ENCODE measurements at places on chromosomes 2 and 18.

GRCh38 chr2:85257359-85257969, 70.3 kb downstream of the TGOLN2 start:
- no peaks in the 10 kb centered on the region for H3K27me3 ChIP-seq
- peaks cover 75% of the 10 kb centered on the region for H3K4me1 ChIP-seq
- H3K36me3 ChIP-seq, result peaks cover 12% of the 10 kb centered on the region
- H3K4me3 ChIP-seq, result peak overlapping the region; percentile 79

DNA sequence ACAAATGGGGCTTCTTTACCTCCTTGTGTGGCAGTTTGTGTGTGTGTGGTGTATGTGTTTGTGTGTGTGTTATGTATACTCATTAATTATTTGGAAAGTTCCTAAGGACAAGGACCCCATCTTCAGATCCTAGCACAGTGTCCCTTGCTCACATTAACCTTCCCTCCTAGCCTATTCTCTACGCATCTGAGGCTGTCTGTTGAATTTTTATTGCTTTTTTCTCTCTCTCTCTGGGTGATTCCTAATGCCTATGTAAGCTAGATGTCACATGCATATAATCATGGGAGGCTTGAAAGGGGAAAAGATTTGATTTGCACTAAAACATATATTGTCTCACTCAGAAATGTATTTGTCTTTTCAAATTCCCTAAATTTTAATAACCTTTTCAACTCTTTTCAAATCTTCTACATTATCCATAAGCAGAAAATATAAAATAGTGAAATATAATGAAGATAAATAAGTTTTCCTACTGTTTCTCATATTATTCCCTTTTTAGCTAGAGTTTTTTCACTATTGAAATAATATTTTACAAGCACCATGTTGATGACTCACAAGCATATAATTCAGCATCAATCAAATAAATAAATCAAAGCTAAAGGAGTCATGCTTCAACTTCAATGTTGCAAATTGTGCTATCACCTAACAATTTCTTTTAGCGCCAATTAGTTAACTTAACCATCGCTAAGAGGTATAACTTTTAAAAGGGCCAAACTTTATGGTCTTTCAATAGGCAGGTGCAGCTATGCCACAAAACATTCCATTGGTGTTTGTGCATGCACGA, 199.0 kb upstream of the ERBB4 start:
- H3K27ac ChIP-seq, result no peak overlapping the region
- no peaks in the 10 kb centered on the region for H3K36me3 ChIP-seq
- H3K4me1 ChIP-seq, result no peaks in the 10 kb centered on the region
- no peak for DNase-seq
- H3K4me3 ChIP-seq, result no peak overlapping the region

DNA sequence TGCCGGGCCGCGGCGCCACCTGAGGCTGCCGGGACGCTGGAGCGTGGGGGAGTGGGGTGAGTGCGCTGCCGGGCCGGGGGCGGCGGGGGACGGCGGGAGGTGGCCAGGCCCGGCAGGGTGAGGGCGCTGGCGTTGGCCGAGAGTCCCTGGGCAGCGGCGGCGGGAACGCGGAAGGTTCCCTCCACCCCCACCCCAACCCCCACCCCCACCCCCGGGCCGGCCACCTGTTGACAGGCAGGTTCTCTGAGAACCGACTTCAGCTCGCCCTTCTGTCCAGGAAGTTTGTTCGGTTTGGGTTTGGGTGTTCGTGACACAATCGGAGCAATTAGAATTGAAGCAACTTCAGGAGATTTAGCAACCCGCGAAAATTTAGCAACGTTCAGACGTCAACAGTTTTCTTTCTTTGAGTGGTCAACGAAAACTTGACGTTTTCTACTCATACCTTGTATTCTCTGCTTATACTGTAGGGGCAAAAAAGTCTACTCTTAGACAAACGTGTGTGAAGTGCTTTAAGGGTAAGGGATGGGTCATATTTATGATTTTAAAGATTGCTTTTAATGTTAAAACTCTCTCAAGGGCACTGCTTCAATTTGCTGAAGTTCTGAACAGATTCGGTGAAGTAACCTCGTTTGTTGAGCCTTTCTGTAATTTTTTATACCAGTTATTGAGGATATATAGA, 9.3 kb downstream of the OTX1 start:
- peaks cover 23% of the 10 kb centered on the region for H3K36me3 ChIP-seq
- peak overlapping the region; percentile 85 for H3K27ac ChIP-seq
- H3K27me3 ChIP-seq, result peaks cover 92% of the 10 kb centered on the region
- H3K4me3 ChIP-seq, result peak overlapping the region; percentile 84

DNA sequence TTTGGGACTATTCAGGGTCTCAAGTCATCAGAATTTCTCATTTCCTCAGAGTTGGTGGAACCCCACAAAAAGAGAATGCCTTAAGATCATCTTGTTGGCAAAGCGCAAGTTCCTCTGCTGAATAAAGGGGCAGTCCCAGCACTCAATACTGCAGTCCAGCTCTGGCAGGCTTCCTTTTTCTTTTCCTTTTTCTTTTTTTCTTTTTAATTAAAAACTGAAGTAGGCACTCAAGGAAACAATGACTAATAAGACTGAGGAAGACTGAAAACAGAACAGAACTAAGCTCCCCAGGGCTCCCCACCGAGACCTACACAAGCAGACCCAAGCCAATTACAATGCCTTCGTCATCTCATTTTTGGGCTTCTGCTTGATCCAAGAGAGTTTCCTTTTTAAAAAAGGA, 82.0 kb downstream of the STK39 start:
- peaks cover 11% of the 10 kb centered on the region for H3K4me1 ChIP-seq
- DNase-seq, result no peak
- H3K27me3 ChIP-seq, result no peaks in the 10 kb centered on the region

GRCh38 chr18:11320986-11321385, 171.6 kb upstream of the PIEZO2 start:
- no peaks in the 10 kb centered on the region for H3K27me3 ChIP-seq
- no peak overlapping the region for H3K4me3 ChIP-seq
- H3K4me1 ChIP-seq, result peaks cover 8% of the 10 kb centered on the region
- H3K36me3 ChIP-seq, result no peaks in the 10 kb centered on the region

GRCh38 chr2:183248866-183249567, 124.8 kb downstream of the NUP35 start:
- H3K27ac ChIP-seq, result no peak overlapping the region
- no peaks in the 10 kb centered on the region for H3K36me3 ChIP-seq
- no peak for DNase-seq

- DNase-seq, result no peak
- no peak overlapping the region for H3K27ac ChIP-seq
- no peak overlapping the region for H3K4me3 ChIP-seq
These were observed 14.0 kb downstream of the CAPN10 start for GRCh38 chr2:240600451-240600961.

DNA sequence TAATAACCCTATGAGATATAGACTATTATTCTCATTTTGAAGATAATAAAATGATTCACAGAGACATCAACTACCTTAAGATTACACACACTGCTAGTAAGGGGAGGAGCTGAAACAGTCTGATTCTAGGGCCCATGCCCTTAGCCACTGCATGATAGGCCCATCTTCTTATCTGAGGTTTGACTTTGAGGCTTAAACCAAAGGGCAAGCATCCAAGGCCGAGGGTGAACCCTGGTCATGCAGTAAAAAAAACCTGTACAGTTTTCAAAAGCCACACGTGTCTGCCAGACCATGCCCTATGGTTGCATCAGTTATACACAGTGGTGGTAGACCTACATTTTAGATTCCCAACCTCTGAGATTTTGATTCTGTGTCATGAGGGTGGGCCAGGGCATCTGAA, 44.8 kb downstream of the POLE4 start:
- no peak overlapping the region for H3K4me3 ChIP-seq
- no peak overlapping the region for H3K27ac ChIP-seq
- no peaks in the 10 kb centered on the region for H3K4me1 ChIP-seq
- no peaks in the 10 kb centered on the region for H3K27me3 ChIP-seq

DNA sequence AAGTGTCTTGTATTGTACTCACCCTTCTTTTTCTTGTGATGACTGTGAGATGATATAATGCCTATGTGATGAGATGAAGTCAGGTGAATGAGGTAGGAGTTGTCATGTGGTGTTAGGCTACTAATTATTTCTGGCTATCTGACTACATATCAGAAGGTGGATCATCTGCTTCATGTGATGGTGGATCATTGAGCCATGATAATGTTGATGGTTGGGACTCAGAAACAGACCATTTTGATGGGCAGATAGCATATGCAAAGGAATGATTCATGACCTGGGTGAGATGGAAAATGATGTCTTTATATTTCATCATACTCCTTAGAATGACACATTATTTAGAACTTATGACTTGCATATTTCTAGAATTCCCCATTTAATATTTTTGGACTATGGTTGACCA, 19.5 kb downstream of the ANKRD30B start:
- no peak overlapping the region for H3K4me3 ChIP-seq
- no peak for DNase-seq
- H3K27me3 ChIP-seq, result no peaks in the 10 kb centered on the region
- no peaks in the 10 kb centered on the region for H3K36me3 ChIP-seq

DNA sequence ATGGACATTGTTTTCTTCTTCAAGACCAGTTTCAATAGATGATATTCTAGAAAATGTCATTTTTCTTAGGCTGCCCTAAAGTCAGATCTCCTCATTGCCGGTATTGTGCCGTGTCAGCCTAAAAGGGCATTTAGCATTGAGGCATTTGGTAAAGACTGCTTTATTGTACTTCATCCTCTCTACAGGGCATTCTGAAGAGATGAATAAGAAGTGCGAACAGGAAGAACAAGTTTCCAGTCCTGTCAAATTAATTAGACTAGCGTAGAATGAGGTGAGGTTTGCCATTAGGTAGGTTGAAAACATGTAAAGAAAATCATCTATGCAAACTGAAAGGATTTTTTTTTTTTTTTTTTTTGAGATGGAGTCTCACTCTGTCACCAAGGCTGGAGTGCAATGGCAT, 60.6 kb downstream of the ETAA1 start:
- no peaks in the 10 kb centered on the region for H3K27me3 ChIP-seq
- DNase-seq, result no peak
- peaks cover 6% of the 10 kb centered on the region for H3K36me3 ChIP-seq

DNA sequence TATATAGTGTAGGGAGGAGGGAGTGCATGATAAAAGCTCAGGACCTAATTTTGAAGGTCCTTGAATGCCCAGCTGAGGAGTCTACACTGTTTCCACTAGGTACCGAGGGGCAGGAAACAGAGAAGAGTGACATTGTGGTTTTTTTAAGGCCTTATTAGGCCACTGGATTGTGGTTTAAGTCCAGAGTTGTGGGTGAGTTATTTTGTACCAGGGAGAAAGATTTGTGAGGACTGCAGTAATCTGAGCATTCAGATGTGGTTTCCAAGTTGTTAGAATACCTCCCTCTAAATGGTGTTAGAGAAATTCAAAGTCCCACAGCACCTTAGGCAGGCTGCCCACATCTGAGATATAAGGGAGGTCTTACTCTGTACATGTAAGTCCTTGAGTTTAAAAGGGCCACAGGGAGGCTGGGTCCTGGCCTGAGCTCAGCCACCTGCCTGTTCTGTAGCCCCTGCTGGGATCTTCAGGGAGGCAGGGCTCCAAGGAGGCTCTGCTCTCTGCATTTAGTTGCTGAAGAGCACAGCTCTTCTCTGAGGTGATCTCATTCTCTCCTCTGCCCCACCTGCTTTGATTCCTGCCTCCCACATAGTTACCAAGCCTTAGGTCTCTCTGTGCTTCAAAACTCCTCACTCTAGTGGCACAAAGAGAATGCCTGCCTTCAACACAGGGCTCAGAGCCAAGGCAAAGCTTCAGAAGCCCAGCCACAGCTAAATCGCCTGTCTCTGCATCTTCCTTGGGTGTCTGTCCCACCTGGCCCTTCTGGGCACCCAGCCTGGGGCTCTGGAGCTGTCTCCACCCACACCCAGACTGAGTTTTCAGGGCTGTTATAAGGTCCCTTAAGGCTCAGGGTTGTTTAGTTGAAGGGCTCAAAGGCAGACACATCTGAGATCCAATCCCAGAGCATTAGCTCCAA, 88.1 kb downstream of the VSNL1 start:
- no peaks in the 10 kb centered on the region for H3K4me1 ChIP-seq
- no peaks in the 10 kb centered on the region for H3K36me3 ChIP-seq
- DNase-seq, result no peak
- no peak overlapping the region for H3K4me3 ChIP-seq
- no peak overlapping the region for H3K27ac ChIP-seq
- H3K27me3 ChIP-seq, result no peaks in the 10 kb centered on the region

DNA sequence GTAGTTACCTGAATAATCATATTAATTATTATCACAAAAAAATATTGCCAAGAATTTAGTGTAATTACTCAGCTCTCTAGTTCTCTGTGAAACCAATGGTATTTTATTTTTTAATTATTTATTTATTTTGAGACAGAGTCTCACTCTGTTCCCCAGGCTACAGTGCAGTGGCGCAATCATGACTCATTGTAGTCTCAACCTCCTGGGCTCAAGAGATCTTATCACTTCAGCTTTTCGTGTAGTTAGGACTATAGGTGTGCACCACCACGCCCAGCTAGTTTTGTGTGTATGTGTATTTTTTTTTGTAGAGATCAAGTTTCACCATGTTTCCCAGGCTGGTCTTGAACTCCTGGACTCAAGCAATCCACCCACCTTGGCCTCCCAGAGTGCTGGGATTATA, 440.4 kb upstream of the CDH20 start:
- no peak for DNase-seq
- peak overlapping the region; percentile 92 for H3K27ac ChIP-seq
- H3K27me3 ChIP-seq, result no peaks in the 10 kb centered on the region
- peak overlapping the region; percentile 41 for H3K4me3 ChIP-seq
- no peaks in the 10 kb centered on the region for H3K36me3 ChIP-seq

DNA sequence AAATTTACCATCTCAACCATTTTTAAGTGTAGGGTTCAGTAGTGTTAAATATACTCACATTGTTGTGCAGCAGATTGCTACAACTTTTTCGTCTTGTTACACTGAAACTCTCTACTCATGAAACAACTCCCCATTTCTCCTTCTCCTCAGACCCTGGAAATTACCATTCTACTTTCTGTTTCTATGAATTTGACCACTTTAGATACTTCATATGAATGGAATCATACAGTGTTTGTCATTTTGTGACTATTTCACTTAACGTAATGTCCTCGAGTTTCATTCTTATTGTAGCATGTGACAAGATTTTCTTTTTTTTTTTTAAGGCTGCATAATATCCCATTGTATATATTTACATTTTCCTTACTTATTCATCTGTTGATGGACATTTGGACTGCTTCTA, 203.8 kb downstream of the PLCL1 start:
- H3K4me1 ChIP-seq, result no peaks in the 10 kb centered on the region
- no peak overlapping the region for H3K27ac ChIP-seq
- DNase-seq, result no peak
- no peaks in the 10 kb centered on the region for H3K36me3 ChIP-seq
- H3K27me3 ChIP-seq, result no peaks in the 10 kb centered on the region

DNA sequence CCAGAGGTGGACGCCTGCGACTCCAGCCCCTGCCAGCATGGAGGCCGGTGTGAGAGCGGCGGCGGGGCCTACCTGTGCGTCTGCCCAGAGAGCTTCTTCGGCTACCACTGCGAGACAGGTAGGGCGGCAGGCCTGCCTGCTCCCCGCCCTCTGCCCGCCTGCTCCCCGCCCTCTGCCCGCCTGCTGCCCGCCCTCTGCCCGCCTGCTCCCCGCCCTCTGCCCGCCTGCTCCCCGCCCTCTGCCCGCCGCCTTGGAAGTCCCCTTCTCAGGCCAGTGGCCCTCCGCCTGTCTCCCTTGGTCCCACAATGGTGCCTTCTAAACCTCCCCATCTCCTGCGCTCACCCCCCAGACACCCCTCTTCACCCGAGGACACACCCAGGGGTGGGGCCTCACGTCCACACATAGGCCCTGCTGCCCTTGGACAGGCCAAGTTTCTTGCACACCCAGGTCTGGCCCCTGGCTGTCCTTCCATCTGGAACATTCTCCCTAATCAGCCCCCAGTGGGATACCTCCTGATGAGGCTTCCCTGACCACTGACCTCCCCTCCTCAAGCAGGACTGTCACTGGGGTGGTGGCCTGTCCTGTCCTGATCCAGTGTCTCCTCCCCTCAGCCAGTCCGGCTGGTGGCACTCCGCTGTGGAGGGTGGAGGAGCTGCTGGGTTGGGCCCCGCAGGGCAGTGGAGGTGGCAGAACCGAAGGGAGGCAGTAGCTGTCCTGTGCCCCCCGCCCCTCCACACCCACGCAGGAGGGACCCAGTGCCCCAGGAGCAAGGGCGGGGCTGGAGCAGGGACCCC, 37.9 kb downstream of the MTERF4 start:
- H3K27me3 ChIP-seq, result no peaks in the 10 kb centered on the region
- peak; percentile 69 for DNase-seq

Data from type B pancreatic cell (in vitro differentiated cells).